Immature natural killer cell (primary cell): ENCODE measurements at places on chromosomes 4 and X. TPM values are rescaled to one million over a fixed set of nuclear protein-coding genes. Genes with fewer than 3 reads are reported as not detected.

GRCh38 chrX:103175944-103176753 is 38.8 kb upstream of the BEX4 start:
- peak; percentile 17 for DNase-seq

DNA sequence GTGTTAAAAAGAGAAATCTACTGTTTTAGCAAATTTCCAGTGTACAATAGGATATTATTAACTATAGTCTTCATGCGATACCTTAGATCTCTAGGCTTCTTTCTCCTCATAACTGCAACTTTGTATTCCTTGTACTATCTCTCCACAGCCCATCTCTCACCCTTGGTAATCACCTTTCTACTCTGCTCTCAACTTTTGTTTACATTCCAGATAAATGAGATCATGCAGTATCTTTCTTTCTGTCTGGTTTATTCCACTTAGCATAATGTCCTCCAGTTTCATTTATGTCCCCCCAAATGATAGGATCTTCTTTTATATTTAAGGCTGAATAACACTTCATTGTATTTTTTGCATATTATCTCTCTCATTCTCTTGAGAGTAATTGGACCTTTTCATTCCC is 165.5 kb downstream of the HS3ST1 start:
- no peak for DNase-seq

DNA sequence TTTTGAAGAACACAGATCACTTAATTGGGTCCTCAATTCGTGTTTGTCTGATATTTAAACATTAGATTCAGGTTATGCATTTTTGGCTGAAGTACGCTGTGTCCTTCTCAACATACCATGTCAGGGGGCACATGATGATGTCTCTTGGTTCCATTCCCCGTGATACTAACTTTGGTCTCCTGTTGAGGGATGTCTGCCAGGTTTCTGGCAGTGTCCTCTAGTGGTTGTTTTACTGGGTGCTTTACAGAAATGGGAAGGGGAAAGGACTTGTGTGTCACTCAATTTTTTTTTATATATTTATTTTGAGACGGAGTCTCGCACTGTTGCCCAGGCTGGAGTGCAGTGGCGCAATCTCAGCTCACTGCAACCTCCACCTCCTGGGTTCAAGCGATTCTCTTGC is 58.2 kb downstream of the WWC2 start:
- DNase-seq, result no peak

- peak; percentile 14 for DNase-seq
Measured at GRCh38 chrX:54042609-54043021, 1.7 kb downstream of the PHF8 start.

- no peak for DNase-seq
Measured at GRCh38 chr4:51906167-51906958, 63.4 kb downstream of the DCUN1D4 start.

DNA sequence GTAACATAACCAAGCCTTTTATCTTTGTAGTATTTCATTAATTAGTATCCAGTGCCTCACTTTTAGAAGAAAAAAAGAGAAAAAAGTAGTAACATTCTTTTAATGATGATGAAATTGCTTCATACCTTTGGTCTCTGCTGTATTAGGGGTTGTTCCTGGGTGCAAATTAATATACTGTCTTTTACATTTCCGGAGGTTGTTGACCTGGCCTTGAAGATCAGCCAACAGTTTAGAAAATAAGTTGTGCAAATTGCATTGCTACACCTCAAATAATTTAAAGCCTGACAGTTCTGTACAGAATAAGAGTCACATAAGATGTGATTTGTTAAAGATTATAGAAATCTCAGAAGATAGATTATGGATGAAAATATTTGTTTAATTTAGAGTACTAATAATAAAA is 3.8 kb downstream of the NFKB1 start:
- no peak for DNase-seq

- DNase-seq, result no peak
Measured at GRCh38 chr4:101066626-101067170, 280.6 kb downstream of the PPP3CA start.

- no peak for DNase-seq
Measured at GRCh38 chrX:20361890-20362262, 95.2 kb upstream of the RPS6KA3 start.

DNA sequence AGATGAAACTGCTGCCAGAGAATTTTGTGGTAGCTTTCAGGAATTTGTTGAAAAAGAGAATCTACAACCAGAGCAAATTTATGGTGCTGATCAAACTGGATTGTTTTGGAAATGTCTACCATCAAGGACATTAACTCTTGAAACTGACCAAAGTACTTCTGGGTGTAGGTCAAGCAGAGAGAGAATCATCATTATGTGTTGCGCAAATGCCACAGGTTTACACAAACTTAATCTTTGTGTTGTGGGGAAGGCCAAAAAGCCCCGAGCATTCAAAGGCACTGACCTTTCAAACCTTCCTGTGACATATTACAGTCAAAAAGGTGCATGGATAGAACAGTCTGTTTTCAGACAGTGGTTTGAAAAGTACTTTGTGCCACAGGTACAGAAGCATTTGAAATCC is 2.1 kb downstream of the TIGD2 start:
- DNase-seq, result no peak

GRCh38 chr4:147192679-147193078 is 247.0 kb upstream of the TTC29 start:
- DNase-seq, result no peak

DNA sequence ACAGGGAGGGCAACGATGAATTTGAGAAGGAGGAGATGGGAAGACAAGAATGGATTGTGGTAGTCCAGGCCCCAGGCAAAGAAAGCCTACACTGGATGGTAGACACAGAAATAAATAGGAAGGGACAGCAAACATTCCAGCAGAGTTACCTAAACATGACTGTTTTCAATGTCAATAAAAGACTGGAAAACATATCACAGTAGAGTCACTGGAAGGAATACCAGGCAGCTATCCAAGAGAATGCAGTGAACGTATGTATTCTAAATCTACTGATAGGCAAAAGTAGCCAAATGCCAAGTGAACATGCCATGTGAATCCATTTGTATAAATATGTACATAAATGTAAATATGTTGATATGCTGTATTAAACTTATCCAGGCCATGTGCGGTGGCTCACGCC is 183.0 kb downstream of the PALLD start:
- DNase-seq, result no peak

DNA sequence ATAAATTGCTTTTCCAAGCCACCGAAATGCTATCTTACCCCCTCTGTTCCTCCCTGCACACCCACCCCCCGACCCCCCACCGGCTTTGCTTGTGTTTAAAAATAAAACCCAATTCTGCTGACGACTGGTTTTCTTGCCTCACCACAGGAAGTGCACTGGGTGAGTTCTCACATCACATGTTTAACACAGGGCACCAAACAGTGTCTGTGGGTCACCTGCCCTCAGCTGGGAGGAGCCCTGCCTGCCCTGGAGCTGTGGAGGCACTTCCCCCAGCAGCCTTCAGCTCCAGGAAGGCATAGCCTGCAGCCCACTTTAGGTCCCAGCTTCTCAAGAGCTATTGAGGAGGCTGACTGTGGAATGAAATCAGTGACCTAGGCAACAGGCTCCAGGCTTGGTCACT is 8.8 kb downstream of the TMEM255A start:
- peak; percentile 74 for DNase-seq

GRCh38 chrX:134452596-134452995 is 7.4 kb upstream of the HPRT1 start:
- no peak for DNase-seq

DNA sequence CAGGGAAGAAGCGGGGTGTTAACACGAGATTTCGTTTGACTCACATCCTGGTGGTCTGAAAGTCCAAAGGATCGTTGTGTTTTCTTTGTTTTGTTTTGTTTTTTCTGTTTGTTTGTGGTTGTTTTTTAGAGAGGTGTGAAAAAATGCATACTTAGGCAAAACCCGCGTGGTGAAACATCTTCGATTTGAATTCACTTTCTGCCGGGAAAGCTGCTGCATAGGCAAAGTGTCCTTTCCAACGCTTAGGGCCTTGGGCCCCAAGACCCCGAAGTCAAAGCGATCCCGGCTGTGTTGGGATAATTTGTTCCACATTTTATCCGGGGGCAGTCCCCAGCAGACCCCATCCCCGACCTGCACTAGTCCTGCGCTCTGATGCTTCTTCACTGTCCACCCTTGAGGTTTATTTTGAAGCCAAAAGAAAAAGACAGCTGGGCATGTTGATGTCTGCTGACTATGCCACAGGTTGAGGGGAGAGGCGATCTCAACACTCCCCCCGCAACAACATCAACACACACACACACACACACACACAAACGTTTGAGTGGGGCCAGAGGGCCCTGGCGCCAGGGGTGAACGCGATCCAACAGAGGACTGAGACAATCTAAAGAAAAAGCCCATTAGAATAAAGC is 2.0 kb downstream of the MSX1 start:
- no peak for DNase-seq

The ZXDA gene
- 0.90 TPM for polyA plus RNA-seq

The ADGRL3 gene
- polyA plus RNA-seq, result not detected

The ADH1B gene
- polyA plus RNA-seq, result not detected

The CABS1 gene
- not detected for polyA plus RNA-seq

The GAGE1 gene
- polyA plus RNA-seq, result not detected

The AR gene
- polyA plus RNA-seq, result not detected

The NUP62CL gene
- 1.3 TPM for polyA plus RNA-seq

The ETNPPL gene
- not detected for polyA plus RNA-seq

The STK32B gene
- not detected for polyA plus RNA-seq

The HGFAC gene
- polyA plus RNA-seq, result not detected

The TCEAL5 gene
- polyA plus RNA-seq, result not detected
